ENCODE measurements at places on chromosomes 12 and 14.

DNA sequence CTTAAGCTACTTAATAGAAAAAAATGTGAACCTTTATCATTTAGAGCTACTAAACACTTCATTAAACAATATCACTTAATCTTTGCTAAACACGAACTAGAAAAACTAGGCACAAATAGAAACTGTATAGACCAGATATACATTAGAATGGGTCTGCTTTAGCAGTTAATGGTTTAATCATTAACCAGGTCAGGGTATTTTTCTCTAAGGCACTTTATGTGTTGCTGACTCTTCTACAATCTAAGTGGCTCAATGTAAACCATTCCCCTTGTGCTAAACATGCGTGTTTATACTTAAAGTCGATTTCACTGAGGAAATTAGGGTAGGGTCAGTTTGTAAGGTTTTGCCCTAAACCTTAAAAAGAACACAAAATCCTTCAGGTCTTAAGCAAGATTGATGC, 29.7 kb downstream of the TMCC3 start:
- no peak for DNase-seq

GRCh38 chr12:18224745-18225144, 36.6 kb upstream of the PIK3C2G start:
- no peak for DNase-seq

DNA sequence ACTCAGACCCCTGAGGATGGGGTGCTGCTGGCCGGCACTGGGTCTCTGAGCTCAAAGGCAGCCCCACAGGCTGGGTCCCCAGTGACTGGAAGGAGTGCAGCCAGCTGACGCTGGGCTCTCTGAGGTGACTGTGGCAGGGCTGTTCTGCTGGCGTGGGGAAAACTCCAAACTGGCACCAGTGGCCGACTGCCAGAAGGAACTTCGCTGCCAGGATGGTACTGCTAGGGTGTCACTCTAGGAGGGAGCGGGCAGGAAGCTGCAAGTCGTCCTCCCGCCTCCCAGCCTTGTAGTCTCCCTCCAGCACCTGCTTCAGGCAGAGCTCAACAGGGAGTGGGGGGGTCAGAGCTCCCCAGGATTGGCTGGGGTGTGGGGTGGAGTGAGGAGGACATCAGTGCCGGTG, 41.3 kb downstream of the CDC42BPB start:
- DNase-seq, result no peak

GRCh38 chr14:44616204-44616603, 109.1 kb upstream of the FSCB start:
- DNase-seq, result no peak

GRCh38 chr12:26317942-26318575, 122.7 kb downstream of the SSPN start:
- DNase-seq, result no peak

GRCh38 chr14:105325303-105325702, 10.8 kb downstream of the PACS2 start:
- no peak for DNase-seq

- no peak for DNase-seq
Observed at GRCh38 chr12:69580074-69580473, 5.2 kb upstream of the CCT2 start.

DNA sequence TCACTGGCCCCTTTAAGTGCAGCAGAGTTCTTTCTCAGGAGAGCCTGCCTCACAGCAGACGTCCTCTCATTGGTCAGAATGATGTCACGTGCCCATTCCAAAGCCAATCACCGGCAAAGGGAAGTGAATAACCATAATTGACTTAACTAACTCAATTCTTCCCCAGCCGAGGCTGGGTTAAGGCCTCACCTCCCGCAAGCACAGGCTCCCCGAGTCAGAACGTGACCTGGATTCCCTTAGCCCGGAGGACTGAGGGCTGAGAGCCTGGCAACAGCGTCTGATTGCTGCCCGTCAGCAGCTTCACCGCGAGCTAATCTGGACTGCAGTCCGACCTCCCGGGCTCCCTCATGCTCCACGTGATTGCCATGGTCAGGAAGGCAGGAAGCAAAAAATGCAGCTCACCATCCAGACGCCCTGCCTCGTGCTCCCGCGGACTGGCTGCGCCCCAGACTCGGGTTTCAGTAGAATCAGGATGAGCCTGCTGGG, 92.1 kb upstream of the FZD10 start:
- no peak for DNase-seq

DNA sequence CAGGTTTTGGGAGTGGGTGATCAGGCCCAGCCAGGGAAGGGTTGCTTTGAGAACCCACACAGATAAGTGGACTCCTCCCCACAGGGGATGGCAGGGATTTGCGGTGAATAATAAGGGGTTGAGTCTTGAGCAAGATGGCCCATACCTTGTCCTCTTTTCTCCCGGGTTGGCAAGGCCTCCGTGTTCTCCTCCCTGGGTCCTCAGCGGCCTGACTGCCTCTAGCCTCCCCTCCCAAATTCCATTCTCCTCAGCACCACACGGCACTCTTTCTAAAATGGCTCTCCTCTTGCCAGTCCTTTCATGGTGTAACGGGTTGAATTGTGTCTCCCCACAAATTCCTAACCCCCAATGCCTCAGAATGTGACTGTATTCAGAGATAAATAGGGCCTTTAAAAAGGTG, 70.0 kb downstream of the CHST11 start:
- no peak for DNase-seq

DNA sequence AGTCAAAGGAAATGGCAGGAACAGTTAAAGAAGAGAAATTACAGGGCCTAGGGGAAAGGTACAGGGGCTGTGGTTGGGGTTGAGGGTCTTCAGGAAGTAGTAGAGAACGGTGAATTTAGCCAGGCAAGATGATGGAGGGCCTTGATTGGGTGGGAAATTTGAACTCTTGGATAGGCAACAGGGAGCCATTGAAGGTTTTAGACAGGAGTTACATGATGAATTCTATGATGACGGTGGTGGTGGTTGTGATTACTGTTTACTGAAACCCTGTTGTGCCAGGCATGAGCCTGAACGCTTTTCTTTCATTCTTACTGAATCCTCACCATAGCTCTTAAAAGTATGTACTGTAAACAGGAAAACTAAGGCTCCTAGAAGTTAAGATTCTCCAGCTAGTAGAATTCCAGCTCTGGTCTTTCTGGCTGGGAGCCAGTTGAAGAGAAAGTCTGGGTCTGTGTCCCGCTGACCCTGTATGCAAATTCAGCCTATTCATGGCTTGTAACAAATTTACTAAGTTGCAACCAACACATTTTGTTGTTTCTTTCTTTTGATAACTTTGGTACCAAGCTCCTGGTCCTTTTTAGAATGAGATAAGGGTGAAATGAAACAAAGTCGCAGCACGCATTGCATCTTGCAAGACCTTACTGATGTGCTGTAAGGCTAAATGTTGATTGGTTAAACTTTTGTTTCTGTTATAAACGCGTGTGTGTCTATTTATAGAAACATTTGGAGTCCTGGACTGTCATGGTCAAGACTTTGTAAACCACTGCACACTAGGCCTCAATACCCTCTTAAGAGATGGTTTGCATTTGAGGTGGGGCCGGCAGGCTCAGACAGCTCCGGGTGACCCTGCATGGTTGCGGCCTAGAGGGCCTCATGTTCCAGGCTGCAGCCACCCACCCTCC, 6.0 kb downstream of the ORAI1 start:
- no peak for DNase-seq

GRCh38 chr12:57741844-57742738, 2.7 kb upstream of the TSPAN31 start:
- DNase-seq, result peak; percentile 66

DNA sequence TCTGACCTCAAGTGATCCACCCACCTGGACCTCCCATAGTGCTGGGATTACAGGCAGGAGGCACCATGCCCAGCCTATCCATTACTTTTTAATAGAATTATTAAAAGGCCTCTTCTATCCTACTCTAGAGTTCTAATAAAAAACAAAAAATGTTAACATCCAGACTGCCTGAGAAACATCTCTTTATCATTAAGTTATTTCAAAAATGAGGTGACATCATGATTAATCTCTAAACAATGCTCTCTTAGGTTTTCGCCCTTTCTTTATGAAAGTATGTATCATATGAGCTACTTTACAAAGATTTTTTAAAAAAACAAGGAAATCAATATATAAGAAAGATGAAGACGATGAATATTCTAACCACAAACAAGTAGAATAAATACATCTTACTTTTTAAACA, 52.6 kb downstream of the FGD6 start:
- DNase-seq, result no peak

DNA sequence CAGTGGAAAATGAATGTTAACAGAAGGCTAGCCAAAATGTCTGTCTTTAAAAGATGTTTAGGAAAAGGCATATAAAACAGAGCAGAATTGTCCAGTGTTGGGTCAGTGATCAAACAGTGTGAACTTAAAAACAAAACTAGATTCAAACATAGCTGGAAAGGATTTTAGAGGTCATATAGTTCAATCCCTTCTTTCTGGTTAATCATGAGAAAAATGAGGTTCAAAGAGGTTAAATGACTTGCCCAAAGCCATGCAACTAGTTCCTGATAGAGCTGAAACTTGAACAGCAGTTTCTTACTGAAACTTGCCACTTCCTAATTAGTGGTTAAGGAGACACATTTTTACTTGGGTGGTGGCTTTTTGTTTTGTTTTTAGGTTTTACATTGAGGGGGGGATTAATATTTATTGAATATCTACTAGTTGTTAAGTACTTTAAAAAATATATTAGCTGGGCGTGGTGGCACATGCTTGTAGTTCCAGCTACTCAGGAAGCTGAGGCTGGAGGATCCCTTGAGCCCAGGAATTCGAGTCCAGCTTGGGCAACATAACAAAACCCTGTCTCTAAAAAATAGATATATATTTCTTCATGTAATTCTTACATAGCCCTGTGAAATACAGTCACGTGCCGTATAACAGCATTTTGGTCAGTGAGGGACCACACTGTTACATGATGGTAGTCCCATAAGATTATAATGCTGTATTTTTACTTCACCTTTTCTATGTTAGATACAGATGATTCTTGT, 20.4 kb downstream of the ACVR1B start:
- no peak for DNase-seq

DNA sequence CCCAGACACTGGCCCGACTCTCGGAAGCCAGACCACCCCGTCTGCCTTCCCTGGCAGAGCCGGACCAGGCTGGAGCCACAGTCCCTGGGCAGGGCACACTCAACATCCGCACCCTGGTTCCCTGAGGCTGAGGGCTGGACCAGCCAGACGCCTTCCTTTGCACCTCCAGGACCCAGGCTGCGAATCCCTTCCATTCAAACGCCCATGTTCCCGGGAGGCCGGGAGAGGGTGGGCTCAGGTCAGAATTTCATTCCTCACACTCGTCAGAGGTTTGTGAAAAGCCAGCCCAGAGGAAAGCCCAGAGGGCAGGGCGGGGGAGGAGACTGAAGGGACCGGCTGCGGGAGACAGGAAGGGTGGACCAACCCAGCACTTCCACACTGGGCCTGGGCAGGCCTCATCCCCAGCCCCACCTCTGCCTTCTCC, 58.7 kb downstream of the LRRC74A start:
- no peak for DNase-seq

GRCh38 chr12:105083551-105084105, 630 bp downstream of the ALDH1L2 start:
- DNase-seq, result no peak

- DNase-seq, result no peak
Observed at GRCh38 chr12:87953256-87953860, 75.8 kb downstream of the C12orf50 start.

DNA sequence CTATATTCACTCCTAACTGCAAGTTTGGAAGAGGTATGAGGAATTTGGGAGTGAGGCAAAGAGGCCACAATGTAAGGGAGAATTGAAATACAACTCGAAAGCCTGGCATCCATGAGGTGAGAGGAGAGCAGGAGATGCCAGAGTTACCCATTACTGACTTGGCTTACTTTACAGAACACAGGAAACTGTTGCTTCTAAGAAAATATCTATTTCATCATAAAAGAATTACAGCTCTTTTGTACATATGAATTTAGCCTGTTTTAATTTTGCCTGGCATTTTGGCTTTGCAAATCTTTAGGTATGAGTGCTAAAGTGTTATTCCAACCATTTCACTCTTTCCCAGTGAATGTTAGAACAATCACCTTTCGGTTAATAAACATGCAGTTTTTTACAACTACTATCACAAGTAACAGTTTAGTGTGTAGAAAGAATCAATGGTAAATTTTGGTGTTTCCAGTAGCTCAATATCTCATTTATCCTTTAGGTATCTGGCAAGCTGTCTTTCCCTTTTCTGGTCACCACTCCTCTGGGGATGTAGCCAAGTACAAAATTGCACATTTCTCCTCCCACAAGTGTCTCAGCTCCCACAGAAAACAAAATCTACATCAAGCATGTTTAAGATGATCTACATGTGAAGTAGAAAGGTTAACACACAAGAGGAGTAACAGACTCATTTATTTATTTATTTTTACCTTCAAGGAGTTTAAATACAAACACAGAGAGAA, 196.6 kb upstream of the DCN start:
- no peak for DNase-seq

DNA sequence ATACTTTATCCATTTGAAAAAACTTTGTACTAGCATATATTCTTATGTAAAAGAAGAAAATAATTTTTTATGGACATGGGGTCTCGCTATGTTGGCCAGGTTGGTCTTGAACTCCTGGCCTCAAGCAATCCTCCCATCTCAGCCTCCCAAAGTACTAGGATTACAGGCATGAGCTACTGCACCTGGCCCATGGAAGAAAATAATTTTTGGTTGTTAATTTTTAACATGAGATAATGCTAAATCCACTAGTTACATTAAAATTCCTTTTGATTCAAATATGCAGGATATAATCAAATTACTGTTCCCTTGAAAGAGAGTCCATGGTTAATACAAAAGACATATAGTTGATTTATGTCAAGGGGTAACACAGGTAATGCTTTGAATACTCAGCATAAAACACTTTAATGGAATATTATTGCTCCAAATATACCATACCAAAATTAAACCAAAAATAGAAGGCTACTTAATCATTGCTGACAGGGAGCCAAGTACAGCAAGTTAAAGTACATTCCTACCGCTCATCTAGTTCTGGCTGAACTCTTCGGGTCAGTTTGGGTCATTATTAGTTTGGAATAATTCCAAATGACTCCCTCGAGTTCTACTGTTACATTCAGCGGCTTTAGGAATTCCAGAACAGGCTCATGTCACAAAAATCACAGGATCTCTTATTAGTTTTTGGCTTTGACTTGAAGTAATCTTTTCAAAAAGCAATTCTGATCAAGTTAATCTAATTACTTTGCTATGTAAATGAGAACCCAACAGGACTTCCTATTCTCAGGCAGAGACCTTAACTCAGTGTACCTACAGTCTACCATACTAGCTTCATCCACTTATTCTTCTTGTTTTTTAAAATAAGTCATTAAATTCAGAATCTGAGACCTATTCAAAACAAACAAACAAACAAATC, 6.1 kb downstream of the SOS2 start:
- DNase-seq, result no peak
